Activated CD4-positive, alpha-beta T cell treated with anti-CD3 and anti-CD28 coated beads, Interleukin-2, Interleukin-4, amounts not matched to agents 100 ng/mL and 50 ng/mL, durations not matched to agents 16 hours and 8 hours (primary cell): ENCODE measurements at places on chromosomes 3 and 15.

DNA sequence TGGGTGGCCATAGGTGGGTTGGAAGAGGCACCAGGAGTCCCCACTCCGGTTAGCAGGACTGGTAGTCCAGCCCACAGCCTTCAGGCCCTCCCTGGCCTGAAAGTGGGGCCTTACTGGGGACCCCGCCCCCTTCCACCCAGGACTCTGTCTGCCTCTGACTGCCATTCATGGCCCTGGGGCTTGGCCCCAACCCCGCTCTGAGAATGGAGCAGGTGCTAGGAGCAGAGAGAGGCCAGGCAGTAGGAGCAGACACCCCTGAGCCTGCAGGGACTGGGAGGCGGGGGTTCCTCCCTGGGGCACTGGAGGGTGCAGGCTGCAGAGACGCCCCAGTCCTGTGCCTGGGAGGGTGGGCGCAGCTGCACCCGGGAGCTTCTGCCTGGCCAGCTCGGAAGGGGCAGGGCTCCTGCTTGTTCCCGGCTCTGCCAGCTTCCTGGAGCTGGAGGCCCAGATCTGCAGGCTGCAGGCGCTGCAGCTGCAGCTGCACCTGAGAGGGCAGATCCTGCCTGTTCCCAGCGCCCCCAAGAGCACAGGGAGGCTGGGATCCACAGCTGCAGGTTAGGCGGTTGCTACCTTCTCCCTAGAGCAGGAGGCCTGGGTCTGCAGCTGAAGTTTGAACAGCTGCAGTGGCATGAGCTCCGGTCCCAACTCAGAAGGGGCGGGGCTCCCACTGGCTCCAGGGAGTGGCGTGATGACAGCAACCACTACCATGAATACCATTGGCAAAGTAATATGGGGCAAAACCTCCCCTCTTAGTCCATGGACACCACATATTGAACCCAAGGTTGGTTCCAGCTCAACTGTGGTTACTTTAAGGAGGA, 194.7 kb downstream of the SQOR start:
- no peak for DNase-seq

DNA sequence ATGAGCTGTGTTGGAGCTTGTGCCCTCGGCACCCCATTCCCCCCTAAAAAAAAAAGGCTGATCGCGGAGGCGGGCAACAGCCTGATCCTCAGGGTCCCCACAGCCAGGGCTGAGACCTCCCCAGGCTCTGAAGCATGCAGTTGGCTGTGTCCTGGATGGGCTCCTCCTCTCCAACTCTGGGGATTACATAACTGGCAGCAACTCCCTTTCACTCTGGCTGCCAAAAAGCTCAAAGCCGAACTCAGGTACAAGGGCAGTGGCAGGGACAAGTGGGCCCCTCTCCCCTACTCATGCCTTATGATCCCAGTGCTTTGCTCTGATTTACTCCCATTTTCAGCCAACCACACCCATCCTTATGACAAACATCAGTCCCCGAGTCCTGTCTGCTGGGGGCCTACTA, 18.3 kb downstream of the TPRA1 start:
- no peak for DNase-seq

- no peak for DNase-seq
These were observed 173.4 kb upstream of the C2CD4B start for GRCh38 chr15:62338497-62338896.

DNA sequence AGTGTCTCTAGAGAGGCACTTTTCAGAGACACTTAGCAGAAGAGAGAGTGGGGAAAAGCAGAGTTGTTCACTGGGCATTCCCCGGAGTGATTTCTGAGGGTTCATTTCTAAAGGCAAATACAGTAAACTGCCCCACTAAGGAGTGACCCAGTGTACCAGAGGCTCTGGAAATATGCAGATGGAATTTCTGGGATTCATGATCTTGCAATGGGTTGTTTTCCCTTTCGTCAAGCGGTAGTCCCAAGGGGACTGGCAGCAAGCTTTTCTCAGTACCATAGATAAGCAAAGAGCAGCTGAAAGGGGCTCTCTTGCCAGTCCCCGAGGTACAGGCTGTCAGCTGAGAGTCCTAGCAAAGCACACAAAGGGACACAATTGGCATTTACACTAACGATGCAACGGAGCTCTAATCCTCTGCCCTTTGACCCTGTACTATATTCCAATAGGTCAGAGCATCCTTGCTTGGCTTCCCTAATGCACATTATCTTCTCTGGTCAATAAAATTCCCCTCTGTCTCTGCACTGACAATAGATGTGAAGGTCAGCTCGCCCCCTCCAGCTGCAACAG, 155.6 kb downstream of the SEMA6D start:
- DNase-seq, result no peak

- DNase-seq, result no peak
These were observed 33.1 kb upstream of the LIPC start for GRCh38 chr15:58398643-58399042.

DNA sequence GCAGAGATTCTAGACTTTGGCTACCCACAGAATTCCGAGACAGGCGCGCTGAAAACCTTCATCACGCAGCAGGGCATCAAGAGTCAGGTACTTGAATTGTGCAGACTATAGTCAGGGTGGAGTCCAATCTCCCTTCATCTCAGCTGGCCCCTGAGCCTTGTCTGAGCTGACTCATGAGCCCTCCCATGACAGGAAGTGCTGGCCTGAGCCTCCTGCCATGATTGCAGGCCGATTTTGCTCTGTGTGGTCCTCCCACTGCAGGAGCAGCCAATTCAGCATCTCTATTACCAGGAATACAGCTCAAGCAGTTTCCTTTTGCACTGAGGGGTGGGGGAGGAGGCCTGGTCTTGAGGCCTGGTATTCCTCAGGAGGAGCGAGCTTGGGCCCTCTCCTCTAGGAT, 5.5 kb downstream of the AP2M1 start:
- no peak for DNase-seq

DNA sequence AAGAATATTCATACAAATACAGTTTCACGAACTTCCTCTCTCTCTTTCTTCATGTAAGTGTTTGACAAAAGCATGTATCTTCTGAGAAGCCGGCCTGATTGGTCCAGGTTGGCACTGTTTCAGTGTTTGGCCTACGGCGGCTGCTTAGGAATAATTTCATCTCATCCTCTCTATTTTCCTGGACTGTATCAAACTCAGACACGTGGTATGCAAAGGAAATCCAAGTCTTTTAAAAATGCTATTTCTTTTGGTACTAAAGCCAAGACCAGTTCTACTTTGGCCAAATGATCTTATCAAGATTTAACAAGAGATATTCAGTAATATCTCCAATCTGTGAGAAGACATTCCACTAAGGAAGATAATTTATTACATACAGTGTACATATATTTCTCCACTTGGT, 152.8 kb downstream of the TIGIT start:
- no peak for DNase-seq

GRCh38 chr15:75452364-75452864, 924 bp upstream of the SIN3A start:
- DNase-seq, result peak; percentile 86
